ENCODE measurements at places on chromosomes 11 and 22.

DNA sequence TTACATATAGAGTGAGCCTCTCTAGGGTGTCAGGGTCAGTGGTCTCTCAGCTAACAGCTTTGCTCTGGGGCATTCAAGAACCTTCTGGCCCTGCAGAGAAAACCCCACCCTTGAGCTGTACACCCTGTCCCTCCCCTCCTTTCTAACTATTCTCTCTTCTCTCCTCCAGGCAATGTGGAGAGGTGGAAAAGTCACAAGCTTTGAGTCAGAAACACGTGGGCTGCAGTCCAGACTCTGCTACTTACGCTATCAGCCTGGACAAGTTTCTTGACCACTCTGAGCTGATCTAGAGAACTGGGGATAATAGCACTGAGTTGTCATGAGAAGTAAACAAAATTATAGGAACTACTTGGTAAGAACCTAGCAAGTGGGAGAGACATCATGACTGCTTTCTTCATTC lies 10.7 kb upstream of the FAM83F start:
- no peak for DNase-seq

DNA sequence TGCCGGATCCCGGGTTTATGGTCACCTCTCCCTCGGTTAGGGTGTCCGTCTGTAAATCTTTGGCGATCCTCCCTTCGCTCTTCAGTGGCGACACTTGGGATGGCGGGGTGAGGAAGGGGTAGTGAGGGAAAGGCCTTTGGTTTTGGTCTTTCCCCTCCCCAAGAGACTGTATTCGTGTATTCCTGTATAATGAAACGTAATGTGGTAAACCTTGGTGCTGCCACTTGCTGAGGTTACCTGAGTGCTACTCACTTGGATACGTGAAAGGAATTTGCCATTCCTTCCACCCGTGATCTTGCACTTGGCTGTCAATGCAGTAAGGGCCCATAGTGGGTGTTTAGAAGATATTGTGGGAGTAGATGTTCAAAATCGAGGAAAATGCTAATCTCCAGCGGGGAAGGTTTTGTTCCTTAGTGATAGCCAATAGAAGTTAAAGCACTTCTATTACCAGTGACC lies 578 bp upstream of the NUP160 start:
- no peak for DNase-seq

GRCh38 chr11:64716473-64717267 lies 6.3 kb downstream of the NRXN2 start:
- no peak for DNase-seq

DNA sequence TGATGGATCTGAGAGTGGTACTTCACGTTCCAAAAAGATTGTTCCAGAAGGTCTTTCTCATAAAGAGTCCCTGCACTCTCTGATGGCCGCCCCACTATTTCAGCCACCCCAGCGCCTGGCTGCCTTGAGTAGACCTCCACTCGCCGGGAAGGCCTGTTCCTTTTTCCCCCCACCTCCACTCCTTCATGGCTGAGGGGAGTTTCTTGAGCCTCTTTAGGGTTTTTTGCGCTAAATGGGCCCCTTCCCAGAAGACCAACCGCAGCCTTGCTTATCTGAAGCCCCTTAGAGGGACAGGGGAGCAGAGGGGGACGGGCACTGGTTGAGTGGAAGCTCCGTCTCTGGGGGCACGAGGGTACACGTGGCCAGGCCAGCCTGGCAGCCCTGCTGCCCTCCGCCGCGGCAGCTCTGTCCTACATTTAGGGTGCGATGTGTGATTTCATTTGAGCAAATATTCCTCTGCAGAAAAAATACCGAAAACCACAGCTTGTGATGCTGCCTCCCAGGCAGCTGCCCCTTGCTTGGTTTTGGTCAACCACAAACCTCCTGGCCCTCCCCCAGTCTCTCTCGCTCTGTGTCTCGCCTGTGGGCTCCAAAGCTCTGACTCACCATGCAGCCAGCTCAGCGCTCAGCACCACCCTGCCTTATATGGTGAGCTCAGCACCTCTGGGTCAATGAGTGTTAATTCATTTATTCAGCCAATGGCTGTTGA lies 88.7 kb downstream of the TP53I11 start:
- peak; percentile 100 for DNase-seq

DNA sequence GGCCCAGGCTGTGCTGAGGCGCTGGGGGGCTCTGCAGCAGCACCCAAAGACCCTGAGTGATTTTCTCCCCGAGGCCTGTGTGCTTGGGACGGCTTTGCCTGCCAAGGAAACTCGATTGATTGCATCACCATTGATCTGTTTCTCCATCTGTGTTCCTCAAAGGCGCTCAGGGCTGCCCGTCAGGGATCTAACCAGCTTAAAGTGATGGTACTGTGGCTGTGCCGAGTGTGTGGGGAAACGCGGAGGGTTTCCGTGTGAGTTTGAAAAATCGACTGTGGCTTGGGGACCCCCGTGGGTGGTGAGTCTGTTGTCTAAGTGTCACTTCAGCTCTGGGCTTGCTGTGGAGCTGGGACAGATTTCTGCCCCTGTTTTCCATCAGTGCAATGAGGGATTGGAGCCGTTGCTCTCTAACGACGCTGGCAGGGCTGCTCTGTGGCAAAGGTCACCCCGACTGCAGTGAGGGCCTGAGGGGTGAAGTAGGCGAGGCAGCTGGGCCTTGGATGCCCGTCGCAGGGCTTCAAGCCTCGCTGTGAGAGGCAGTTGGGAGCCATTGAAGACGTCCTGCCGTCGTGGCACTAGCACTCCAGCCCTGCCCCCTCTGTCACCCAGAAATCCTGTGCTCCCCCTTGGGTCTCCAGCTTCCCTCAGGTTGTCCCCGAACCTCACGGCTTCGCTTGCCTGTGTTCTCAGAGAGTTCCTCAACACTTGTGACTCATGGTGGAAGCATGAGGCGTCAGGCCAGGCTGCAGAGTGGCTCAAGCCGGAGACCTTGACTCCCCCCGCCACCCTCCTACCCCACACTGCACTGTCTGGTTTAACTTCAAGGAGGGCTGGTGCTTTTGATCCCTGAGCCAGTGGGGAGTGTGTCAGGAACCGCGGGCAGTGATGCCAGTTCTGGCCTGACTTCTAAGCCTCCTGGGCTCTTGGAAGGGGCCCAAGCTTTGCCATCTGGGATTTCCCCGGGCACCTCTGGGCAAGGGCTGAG lies 21.8 kb downstream of the CACNA1I start:
- peak; percentile 79 for DNase-seq

- DNase-seq = no peak
Observed at GRCh38 chr11:9104580-9104979, 13.2 kb upstream of the SCUBE2 start.

GRCh38 chr22:37566329-37566837 lies 6.1 kb downstream of the CDC42EP1 start:
- no peak for DNase-seq

GRCh38 chr11:74681686-74682651 lies 49.3 kb downstream of the CHRDL2 start:
- DNase-seq = no peak

DNA sequence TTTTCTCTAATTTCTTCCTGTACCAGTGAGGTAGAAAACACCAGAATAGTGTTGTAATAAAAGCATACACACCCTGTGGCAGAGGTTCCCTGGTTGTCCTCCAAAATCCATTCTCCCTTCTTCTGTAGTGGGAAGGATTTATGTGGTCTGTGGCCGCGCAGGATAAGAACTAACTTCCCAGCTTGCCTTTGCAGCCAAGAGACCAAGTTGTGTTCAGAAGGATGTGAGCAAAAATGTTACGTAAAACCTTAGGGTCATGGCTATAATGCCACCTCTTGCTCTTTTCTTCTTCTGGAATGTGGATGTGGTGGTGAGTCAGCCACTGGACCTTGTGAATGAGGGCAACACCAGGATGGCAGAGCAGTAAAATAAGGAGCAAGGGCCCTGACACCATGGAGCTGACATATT lies 28.4 kb downstream of the CCDC90B start:
- peak; percentile 47 for DNase-seq

- DNase-seq = no peak
Observed at GRCh38 chr11:71354394-71355105, 93.6 kb downstream of the DHCR7 start.

DNA sequence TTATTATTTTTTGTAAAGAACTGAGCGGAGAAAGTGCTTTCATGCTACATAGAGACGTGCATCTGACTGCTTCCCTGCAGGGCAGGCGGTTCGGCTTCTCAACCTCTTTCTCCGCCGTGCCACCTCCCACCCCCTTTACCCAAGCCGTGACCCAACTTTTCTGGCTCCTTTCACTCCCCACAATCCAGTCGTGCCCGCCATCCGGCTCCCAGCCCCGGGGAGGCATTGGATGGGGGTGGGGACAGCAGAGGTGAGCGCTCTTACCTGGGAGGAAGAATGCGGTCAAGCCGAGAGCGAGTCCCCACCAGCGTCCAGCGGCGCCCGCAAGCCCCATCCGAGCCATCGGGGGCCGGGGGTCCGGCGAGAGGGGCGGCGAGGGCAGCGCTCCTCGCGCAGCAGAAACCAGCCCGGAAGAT lies 781 bp downstream of the NECTIN1 start:
- no peak for DNase-seq

- DNase-seq = no peak
Observed at GRCh38 chr11:28924004-28924403, 815.8 kb downstream of the METTL15 start.

GRCh38 chr11:2452321-2453012 lies 7.7 kb downstream of the KCNQ1 start:
- peak; percentile 24 for DNase-seq

DNA sequence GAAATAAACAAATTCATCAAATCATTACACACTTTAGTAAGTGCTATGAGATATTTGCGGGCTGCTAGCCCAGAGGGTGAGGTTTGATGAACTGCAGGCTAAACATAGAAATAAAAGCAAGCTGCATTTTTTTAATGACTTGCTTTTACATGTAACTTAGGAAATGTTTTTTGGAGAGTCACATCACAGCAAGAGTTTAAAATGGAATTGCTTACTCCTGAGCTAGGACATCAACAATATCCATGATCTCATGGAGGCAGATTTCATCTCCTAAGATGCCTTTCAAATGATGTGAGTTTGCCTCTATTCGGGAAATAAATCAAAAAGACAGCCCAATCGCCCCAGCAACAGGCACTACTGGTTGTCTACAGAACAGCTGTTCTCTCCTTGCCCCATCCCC lies 73.4 kb upstream of the CD44 start:
- DNase-seq = peak; percentile 61

GRCh38 chr11:125111001-125111342 lies 454 bp downstream of the TMEM218 start:
- DNase-seq = no peak

DNA sequence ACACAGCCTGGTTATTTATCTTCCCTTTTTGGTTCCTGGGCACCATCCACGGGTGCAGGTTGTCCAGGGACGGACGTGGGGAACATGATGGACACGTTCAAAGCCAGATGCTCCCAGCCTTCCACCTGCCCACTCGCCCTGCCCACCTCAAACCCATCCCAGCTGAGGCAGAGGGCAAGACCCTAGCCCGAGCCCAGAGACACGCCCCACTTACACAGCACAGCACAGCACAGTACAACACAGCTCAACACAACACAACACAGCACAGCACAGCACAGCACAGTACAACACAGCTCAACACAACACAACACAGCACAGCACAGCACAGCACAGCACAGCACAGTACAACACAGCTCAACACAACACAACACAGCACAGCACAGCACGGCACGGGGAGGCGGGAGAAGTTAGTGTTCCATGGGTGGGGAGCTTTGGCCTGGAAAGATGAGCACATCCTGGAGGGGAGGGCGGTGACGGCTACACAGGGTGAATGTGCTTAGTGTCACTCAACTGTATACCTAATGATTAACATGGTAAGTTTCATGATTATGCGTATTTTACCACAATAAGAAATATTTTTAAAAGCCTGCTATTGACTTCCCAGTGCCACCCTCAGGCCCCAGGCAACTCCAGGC lies 1507.5 kb downstream of the BRD1 start:
- DNase-seq = no peak

GRCh38 chr11:25983280-25983679 lies 348.6 kb upstream of the ANO3 start:
- no peak for DNase-seq

GRCh38 chr22:17744430-17744829 lies 29.8 kb downstream of the BID start:
- no peak for DNase-seq

DNA sequence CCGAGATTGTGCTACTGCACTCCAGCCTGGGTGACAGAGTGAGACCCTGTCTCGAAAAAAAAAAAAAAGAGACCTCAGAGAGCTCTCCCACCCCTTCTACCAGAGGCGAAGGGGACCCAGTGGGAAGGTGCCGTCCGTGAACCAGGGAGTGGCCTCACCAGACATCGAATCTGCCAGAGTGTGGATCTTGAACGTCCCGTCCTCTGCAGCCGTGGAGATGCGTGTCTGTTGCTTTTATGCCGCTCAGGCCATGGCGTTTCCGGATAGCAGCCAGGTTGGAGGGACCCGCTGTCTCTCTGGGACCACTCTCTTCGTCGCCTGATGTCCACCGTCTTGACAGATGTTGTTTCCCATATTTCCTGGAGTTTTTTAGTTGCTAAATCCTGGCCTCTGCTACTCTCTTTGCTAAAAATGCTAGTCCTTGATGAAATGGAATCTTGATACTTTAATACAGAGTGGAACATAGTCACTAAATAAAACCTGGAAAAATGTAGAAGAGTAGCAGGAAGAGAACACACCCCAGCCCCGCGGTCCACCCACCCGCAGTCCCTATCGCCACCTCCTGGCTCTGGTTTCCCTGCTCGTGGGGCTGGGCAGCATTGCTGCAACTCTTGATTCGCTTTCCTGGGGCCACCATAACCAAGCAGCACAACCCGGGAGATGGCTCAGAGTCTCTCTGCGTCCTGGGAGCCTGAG lies 12.0 kb upstream of the MUC6 start:
- DNase-seq = no peak

- DNase-seq = no peak
Observed at GRCh38 chr22:49975543-49976389, 15.2 kb downstream of the PIM3 start.

- peak; percentile 72 for DNase-seq
Observed at GRCh38 chr11:114316980-114317786, 21.0 kb downstream of the NNMT start.

GRCh38 chr22:35209203-35209602 lies 48.1 kb upstream of the HMGXB4 start:
- DNase-seq = no peak

- DNase-seq = no peak
Observed at GRCh38 chr11:64880240-64881001, 2.0 kb upstream of the EHD1 start.

- no peak for DNase-seq
Observed at GRCh38 chr22:35407362-35407761, 7.4 kb downstream of the MCM5 start.

DNA sequence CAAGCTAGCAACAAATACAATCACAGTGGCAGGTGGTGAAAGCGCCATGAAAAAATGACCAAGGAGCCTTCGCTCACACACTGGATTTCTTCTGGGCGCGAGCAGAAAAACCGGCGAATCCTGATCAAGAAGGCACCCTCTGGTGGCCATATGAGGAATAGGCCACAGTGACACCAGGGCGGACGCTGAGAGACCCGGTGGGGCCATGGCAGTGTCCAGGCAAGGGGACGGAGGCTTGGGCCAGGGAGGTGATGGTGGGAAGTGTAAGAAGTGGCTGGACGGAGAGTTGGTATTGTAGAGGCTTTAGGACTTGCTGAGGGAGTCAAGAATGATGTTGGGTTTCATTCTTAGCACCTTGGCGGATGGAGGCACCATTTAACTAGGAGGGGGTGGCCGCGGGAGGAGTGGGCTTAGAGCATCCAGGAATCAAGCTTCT lies 16.9 kb upstream of the RAC2 start:
- peak; percentile 56 for DNase-seq
